ENCODE measurements at places on chromosomes 11 and 22. TPM values are rescaled to one million over a fixed set of nuclear protein-coding genes. Genes with fewer than 3 reads are reported as not detected.

Gene SAA4
- total RNA-seq, result 0.61 TPM

Gene CHRNA10
- 0.76 TPM for total RNA-seq

Gene IFITM10
- total RNA-seq, result 0.14 TPM

Gene SMC1B
- total RNA-seq, result 0.19 TPM

GRCh38 chr11:2451916-2452315, 7.1 kb downstream of the KCNQ1 start:
- H3K27ac ChIP-seq, result no peak overlapping the region
- H3K4me1 ChIP-seq, result peaks cover 4% of the 10 kb centered on the region
- no peak overlapping the region for H3K4me3 ChIP-seq
- no peak for DNase-seq
- no peaks in the 10 kb centered on the region for H3K36me3 ChIP-seq
- H3K27me3 ChIP-seq, result peaks cover 20% of the 10 kb centered on the region

GRCh38 chr11:2516276-2517015, 71.6 kb downstream of the KCNQ1 start:
- no peaks in the 10 kb centered on the region for H3K36me3 ChIP-seq
- DNase-seq, result no peak
- H3K4me3 ChIP-seq, result no peak overlapping the region
- no peaks in the 10 kb centered on the region for H3K27me3 ChIP-seq
- no peak overlapping the region for H3K27ac ChIP-seq
- no peaks in the 10 kb centered on the region for H3K4me1 ChIP-seq

- no peaks in the 10 kb centered on the region for H3K27me3 ChIP-seq
- H3K27ac ChIP-seq, result no peak overlapping the region
- H3K36me3 ChIP-seq, result no peaks in the 10 kb centered on the region
- no peak overlapping the region for H3K4me3 ChIP-seq
- no peak for DNase-seq
These were observed 14.5 kb downstream of the SLC35F2 start for GRCh38 chr11:107844041-107844440.

DNA sequence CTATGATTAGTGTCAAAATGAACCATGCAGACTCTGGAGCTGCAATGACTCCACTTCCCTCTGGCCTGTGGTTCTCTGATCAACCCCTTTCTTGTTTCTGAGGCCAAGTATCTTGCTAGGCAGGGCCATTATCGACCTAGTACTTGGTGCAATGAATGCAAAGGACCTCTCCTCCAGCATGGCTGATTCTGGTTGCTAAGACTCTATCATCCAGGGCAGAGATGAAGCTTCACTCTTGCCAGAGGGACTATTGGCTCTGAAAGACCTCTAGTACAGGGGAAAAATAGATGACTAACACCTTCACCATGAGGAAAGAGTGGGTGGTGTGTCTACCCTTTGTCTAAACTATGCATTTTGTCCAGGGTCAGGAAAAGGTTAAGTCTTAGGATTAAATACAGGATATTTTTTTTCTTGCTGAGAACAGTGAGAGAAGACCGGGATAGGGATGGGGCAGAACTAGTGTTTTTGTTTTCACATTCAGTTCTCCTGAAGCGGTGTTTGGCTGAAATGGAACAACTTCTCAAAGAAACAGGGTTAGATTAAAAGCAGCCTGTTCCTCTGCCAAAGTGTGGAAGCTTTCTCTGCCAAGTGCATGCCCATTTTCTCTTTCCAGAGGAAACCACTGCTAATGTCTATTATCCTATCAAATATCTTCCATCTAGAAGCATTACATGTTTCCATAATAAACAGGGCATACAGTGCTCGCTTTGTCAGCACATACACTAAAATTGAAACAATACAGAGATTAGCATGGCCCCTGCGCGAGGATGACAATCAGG, 5.0 kb upstream of the MTFP1 start:
- no peak for DNase-seq
- H3K4me3 ChIP-seq, result no peak overlapping the region
- peaks cover 19% of the 10 kb centered on the region for H3K36me3 ChIP-seq
- no peak overlapping the region for H3K27ac ChIP-seq
- H3K4me1 ChIP-seq, result peaks cover 29% of the 10 kb centered on the region
- H3K27me3 ChIP-seq, result no peaks in the 10 kb centered on the region

All from thymus (tissue), 14 donors.